ENCODE measurements at places on chromosomes 7 and 10.

DNA sequence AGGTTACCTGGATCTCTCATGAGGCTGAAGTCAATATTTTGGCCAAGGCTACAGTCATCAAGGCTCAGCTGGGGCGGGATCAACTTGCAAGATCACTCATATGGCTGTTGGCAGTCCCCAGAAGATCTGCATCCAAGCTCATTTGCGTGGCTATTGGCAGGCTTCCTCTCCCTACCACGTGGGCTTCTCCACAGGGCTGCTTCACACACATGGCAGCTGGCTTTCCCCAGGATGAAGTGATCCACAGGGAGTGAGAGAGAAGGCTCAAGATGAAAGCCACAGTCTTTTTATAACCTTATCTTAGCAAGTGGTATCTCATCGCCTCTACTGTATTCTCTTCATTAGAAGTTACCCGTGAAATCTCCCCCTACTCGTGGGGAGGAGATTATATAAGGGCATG, 167.4 kb downstream of the TMEM26 start:
- no peak for DNase-seq

GRCh38 chr7:43511029-43511428, 71.9 kb upstream of the STK17A start:
- DNase-seq, result no peak

- DNase-seq, result no peak
Observed at GRCh38 chr7:8131694-8132605, 130.0 kb downstream of the ICA1 start.

GRCh38 chr10:106424981-106425380, 739.5 kb downstream of the SORCS1 start:
- DNase-seq, result no peak

DNA sequence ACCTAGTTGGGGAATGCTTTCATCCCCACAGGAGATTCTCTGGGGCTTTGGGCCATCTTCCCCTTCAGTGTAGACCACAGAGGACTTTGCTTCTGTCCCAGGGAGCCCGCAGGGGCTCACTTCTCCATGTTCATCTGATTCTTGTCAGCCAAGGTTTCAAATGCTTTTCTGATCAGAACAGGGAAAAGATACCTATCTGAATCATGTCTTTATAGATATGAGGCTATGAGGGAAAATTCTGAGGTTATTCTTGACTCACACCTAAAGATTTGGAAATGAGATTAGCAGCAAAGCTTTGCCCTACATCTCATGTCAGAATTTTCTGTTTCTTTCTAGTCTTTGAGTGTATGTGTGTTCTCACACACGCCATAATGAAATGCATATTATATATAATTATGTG, 53.3 kb downstream of the FIGNL1 start:
- no peak for DNase-seq

- peak; percentile 30 for DNase-seq
Observed at GRCh38 chr7:26958834-26959233, 94.4 kb upstream of the SKAP2 start.

DNA sequence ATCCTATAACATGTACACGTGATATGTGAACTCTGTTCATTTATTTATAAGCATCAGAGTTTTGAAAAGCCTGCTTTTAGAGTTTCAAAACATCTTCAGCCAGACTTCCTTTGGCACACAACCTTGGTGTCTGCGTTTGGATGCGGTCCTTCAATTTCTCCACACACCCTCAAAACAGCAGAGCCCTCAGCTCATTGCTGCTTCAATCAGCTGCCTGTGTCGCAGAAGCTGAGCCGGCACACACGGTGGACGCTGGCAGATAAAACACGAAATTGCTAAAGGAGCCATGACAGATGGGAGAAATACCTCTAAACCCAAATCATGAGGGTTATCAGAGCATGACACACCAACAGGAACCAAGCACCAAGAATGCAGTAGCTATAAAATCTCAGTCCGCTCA, 396.4 kb upstream of the AKR1E2 start:
- DNase-seq, result no peak

DNA sequence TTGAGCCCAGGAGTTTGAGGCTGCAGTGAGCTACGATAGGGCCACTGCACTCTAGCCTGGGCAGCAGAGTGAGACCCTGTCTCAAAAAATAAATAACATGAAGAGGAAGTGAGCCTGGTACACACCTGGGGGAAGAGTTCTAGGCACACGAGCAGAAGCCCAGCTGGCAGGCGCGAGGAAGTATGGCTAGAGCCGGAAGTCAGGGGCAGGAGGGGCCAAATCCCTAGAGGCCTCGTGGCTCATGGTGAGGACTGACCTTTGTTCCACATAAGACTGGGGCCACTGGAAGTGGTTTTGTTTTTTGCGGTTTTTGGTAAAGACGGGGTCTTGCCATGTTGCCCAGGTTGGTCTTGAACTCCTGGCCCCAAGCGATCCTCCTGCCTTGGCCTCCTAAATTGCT, 117.6 kb downstream of the HIP1 start:
- DNase-seq, result no peak

Data from HTR-8/SVneo (cell line).